ENCODE measurements at places on chromosomes 4 and X.

DNA sequence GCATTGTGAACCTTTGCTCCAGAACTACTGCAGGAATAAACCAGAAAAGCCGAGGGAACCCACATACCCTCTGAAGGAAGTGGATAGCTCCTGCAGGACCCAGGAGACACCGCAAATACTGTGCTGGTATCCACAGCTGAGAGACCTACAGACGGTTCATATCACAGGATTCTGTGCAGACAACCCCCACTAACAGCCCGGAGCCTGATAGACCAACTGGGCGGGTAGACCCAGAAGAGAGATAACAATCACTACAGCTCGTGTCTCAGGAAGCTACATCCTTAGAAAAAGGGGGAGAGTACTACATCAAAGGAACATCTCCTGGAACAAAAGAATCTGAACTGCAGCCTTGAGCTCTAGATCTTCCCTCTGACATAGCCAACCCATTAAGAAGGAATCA, 150.8 kb downstream of the FRAS1 start:
- no peak for DNase-seq

DNA sequence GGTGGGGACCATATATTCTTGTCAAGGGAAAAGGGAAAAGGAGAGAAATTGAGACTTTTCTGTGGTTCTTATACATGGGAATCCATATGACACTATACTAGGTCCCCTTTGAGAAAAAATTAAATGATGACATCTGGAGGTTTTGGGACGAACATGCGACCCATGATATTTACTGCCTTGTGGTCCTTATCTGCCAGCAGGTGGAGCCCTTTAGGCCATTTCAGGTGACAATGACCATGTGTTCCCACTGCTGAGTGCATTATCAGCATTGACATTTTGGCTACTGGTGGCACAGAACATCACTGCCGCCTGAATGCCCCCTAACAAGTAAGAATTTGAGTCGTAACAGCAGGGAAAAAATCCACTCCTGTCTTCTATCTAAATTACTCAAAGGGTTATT, 843.4 kb downstream of the FSTL5 start:
- no peak for DNase-seq

- no peak for DNase-seq
Observed at GRCh38 chr4:79739912-79740311, 331.9 kb upstream of the GK2 start.

DNA sequence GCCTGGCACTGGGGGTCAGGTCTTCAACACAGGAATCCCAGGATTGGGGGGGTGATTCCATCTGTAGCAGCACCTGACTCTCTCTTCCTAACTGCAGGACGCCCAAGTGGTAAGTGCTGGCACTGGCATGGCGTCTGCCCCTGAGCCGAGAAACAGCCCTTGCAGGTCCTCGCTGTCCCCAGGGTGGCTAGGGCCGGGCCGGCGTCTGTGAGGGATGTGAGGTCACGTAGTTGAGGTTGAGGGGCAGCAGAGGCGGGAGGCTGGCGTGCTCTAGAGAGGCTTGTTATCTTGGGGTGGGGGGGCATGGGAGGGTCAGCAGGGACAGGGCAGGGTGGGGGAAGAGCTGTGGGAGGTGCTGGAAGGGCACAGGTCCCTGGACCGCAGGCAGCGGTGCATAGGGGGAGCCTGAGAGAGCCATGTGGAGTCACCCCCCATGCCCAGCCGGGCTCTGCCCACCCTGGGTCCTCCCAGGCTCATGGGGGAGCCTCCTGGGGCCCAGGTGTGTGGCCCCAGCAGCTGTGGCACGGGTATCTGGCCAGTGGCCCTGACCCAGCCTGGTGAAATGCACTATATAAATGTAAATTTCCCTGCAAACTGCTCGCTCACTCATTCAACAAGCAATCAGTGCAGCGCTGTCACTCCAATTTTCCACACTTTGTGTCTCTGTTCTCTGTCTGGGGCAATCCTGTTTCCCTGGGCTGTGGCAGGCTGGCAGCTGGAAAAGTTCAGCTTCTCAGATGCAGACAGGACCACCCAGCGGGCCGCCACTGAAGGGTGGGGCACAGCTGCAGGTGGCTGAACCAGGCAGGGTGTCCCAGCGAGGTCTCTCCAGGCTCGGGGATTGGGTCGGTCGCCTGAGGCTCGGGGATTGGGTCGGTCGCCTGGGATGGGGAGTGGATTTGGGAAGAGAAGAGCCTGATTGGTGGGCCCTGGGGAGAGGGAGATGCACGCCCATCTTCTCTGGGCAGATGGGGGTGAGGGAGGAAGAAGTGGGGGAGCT, 102.2 kb upstream of the NKX1-1 start:
- no peak for DNase-seq

GRCh38 chr4:113657586-113658233, 103.8 kb downstream of the CAMK2D start:
- no peak for DNase-seq

- no peak for DNase-seq
Observed at GRCh38 chr4:122806981-122807679, 19.5 kb upstream of the FGF2 start.

DNA sequence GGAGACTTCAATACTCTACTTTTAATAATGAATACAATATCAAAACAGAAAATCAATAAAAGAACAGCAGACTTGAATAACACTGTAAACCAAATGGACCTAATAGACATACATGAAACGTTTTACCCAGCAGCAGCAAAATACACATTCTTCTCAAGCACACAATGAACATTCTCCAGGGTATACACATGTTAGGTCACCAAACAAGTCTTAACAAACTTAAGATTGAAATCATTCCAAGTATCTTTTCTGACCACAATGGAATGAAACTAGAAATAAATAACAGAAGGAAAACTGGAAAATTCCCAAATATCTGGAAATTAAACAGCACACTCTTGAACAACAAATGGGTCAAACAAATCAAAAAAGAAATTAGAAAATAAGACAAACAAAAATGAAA, 145.0 kb upstream of the CT83 start:
- DNase-seq, result no peak

DNA sequence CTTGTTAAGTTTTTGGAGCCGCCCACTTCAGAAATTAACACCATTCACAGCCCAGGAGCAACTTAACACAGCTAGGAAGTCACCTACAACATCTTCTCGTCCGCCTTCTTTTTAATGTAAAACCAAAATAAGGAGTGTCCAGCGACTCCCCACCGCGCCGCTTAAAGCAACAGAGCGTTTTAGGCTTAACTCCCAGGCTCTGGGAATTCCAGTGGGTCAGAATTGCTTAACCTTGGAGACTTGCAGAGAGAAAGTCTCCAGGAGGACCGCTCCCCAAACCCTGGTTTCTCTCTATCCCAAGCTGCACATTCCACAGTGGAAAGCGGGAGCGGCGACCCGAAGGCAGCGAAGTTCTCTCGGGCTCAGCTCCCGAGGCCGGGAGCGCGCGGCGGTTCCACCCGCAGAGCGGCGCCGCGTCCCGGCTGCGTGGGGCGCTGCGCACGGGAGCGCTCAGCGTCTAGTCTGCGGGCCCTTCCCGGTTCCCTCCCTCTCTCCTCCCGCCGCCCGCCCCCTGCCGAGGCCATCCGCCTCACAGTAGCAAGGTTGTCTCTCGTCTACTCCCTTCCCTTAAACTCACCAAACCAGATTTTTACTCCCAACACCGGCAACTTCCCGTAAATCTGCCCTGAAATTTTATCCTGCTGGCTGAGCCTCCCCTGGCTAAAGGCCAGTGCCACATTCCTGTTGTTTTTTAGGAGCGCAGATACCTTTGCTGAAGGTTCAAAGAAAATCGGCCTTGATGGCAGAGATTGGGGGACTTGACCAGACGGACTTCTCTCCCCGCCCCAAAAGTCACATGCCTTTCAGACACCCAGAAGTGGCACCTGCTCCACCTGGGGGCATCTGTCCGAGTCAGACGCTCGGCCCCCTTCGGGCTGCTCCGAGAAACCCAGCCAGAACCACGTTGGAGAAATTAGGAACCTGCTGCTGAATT, at the start of gene RBM47:
Gene RBM47 (minus strand): TSS at position 464 of the 934 bp plus-strand sequence. CDS start 190,971 bp downstream, outside the sequence.
- DNase-seq, result peak; percentile 6

DNA sequence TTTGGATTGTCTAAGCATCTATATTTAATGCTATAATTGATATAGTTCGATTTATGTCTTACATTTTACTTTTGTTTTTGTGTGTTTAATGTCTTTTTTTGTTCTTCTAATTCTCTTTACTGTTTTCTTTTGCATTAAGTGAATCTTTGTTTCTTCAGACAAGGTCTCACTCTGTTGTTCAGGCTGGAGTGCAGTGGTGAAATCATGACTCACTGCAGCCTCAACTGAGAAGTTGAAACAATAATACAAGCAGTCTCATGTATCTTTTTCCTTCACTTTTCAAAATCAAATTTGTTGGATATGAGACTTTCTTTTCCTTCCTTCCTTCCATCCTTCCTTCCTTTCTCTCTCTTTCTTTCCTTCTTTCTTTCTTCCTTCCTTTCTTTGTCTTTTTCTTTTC, 1401.6 kb downstream of the ADGRL3 start:
- no peak for DNase-seq

DNA sequence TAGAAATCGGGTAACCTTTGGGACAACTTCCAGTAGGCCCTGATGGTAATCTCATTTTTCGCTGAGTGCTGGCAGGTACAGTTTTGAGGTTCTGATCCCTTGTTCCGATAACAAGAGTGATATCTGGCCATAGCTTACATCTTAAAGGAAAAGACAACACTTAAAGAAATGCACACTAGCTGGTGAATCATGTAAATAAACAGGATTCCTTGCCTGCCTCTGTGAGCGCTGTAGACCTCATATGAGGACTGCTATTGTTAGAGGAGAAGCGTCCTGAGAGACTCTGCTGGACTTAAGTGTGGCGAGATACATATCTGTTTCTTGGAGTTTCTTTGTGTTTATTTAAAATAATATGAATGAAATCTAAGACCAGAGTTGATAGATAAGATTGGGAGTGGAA, 149.3 kb upstream of the SLC4A4 start:
- no peak for DNase-seq

DNA sequence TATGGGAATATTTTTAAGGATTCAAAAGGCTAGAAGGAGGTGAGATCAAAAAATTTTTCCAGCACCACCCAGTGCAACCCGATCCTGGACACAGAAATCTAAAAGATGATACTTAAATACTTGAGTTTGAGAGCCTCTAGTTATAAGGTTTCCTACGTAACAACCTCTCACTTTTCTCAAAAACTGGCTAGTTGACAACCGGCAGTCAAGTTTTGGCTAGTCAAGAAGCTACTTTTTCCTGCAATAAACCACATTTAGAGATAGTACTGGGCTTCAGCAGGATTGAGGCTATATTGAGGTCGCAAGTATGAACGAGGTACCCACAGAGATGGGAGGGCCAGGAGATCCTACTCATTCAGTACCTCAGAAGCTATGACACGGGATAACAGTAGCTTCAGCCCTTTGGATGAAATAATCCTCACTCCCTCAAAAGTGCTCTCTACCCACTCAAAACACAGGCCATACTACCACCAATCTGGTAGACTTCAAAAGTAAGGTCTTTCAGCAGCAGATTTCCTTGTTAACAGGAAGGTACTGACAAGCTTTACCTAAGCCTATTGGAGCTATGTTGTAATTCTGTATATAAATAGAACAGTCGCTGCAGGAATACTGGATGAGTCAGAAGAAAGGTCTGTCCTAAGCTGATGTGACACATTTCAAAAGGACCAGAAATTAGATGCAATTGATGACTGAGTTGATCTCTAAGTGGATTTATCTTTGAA, 1.5 kb upstream of the TSPAN5 start:
- DNase-seq, result no peak

- DNase-seq, result no peak
Observed at GRCh38 chr4:186878203-186878776, 154.6 kb upstream of the FAT1 start.

DNA sequence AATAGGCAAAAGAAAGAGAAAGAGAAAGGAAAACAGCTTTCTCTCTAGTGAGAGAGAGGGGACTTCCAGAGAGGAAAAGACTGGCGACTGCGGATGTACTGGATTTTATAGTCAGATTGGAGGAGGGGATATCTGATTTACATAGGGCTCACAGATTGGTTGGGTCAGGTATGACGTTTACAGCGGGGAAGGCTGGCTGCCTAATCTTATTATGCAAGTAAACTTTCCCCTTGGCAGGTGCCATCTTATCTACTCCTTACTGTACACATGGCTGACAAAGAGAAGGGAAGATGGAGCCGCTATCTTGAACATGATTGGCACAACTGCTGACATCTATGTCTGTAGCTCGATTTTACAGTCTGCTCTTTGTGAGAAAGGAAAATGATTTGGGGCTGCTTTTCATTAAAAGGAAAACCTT, 25.4 kb downstream of the RBPJ start:
- no peak for DNase-seq

- no peak for DNase-seq
Observed at GRCh38 chr4:112075129-112075753, 70.0 kb upstream of the FAM241A start.

DNA sequence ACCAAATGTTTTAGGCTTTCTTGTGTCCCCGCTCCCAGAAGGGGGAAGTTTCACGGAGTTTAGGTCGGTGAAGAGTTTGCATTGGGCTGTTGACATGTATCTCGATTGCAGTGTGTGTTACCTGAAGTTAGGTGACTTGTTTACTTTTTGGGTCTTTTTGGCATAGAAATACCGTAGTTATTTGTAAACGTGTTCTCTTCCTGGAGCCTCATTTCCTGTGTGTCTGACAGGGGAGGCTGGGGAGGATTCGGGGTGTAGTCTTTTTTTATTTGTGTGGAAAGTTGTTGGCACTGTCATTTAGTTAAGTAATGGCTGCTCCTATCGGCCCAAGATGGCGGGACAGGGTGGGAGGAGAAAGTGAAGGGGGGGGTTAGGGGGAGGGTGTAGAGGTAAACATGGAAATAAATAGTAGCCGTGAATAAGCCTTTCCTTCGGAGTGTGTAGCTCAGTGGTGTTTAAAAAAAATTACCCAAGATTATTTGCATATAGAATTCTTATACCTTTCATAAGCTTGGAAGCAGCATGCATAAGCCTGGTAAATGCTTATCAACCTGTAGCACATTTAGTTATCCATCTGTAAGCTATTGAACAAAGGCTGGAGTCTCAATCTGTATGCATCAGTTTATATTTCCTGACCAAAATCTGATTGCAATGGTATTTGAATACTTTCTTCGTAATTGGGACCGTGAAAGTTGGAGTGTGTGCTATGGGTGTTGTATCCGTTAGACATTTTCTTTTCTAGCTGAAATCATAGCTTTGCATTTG, 1.6 kb downstream of the KDM6A start:
- DNase-seq, result peak; percentile 27

GRCh38 chr4:30792601-30793000, 72.4 kb downstream of the PCDH7 start:
- no peak for DNase-seq

- DNase-seq, result no peak
Observed at GRCh38 chr4:55725057-55725456, 89.0 kb upstream of the NMU start.

DNA sequence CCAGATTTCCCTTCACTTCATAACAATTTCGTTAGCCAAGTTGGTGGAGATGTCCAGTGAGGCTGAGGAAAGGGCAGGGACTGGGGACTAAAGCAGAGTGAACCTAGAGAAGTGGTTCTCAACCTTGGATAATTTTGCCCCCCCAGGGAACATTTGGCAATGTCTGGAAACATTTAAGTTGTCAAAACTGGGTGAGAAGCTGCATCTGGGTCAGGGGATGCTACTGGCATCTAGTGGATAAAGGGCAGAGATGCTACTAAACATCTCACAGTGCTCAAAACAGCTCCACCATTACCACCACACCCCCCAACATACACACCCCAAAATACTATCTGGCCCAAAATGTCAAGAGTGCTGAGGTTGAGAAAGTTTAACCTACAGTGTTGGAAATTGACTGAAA, 32.0 kb upstream of the FGF16 start:
- no peak for DNase-seq

- DNase-seq, result no peak
Observed at GRCh38 chrX:68708503-68709290, 61.2 kb downstream of the STARD8 start.

- no peak for DNase-seq
Observed at GRCh38 chrX:131741103-131741581, 197.3 kb downstream of the OR13H1 start.

All from stimulated activated CD8-positive, alpha-beta memory T cell treated with anti-CD3 and anti-CD28 coated beads, Interleukin-2, amount 100 ng/mL, for 48 hours (primary cell).